ENCODE measurements at places on chromosomes 4 and X.

GRCh38 chr4:84237008-84237407 lies 262.1 kb downstream of the NKX6-1 start:
- no peak for DNase-seq

GRCh38 chr4:121076416-121076815 lies 4.1 kb upstream of the NDNF start:
- no peak for DNase-seq

DNA sequence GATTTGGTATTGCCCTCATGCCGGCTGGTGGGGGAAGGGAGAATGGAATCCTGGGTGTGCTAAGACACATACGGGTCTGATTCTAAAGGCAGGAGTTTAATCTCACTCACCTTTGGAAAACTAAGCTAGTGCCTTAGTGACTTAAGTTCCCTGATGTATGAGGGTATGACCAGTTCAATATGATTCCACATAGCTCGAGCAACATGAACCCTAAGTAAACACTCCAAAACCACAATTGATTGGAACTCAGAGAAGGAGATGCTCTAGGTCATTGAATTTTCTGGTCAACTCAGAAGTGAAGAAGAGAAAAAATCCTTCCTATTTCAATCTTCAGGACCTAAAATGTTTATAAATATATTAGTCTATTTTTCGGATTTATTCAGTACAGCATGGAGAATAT lies 420.1 kb upstream of the INTU start:
- no peak for DNase-seq

DNA sequence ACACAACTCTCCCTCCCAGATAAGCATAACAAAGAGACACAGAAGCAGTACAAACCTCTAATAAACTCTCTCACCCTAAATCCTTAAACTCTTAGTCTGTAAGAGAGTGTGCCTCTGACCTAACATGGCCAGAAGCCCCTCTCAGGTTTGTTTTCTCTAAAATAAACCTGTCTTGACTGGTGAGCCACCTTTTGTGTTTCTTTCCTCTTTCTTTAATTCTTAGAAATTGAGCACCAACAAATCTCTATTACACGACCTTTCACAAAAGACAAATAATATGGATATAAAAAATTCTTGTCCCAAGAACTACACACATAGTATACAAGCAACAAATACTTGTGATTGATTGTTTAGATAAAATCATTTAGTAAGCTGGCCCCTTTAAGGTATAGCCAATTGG lies 573.7 kb downstream of the EPHA5 start:
- no peak for DNase-seq

GRCh38 chrX:131226591-131226990 lies 62.5 kb downstream of the IGSF1 start:
- no peak for DNase-seq

DNA sequence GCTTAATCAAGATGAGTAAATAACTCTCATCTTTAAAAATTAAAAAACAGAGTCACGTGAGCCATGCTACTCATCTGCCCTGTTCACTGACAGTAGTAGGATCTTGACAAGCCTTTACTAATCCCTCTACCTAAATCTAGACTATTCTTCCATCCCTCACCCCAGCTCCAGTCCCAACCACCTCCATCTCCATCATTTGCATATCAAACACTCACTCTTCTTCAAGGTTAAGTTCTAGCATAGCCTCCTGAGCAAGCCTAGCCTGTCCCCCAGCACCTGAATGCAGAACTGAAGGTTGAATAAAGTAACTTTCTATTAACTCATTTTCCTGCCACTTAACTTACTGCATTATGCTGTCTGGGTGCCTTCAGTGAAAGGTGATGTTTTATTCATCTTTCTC lies 72.5 kb downstream of the YIPF7 start:
- DNase-seq, result no peak

DNA sequence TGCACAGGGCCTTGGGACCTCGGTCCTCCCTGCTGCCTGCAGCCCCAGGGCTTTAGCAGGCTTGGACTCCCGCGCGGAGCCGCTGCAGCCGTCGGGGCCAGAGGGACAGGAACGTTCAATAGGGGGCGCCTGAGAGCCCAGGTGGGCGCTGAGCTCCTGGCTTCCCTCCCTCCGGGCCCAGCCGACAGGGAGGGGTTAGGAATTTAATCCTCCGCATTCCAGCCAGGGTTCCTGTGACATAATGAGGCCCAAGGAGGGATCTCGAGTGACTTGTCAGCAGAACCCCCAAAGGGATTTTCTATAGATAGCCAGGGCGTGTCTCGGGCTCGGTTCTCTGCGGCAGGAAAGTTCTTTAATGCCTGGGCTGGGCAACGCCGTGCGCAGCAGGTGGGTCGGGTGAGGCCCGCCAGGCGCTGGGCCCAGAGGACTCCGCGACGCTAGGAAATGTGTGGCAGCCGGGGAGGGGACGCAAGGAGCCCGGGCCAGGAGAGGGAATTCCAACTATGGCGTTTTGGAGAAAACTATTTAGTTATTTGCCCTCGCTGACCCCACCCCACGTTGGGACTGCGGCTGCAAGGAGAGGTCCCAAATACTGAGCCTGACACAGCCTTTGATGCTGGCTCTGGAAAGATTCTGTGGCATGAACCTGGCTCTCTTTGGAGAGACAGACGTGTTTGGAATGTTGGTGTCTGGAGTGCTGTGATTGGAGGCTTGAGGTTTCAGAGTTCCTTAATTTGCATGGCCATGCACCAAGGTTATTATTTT lies 285.2 kb upstream of the GATB start:
- DNase-seq, result no peak

DNA sequence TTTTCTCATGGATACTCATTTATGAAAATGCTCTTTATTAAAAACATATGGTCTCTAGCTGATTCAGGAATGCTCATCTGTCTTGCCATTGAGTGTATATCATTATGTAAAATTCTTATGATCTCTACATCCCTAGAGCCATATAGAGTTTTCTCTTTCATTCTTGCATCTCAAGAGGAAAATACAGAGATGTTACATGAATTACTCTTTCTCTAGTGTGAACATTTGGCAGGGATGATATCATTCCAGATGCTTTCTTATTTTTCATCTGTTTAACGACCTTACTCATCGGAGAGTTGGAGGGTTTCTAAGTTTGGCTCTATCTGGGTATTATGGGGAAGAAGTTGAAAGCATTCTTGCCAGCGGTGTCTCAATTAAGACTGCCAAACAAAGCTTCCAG lies 202.9 kb upstream of the SLC7A11 start:
- DNase-seq, result no peak

GRCh38 chr4:132540797-132541196 lies 608.3 kb upstream of the PCDH10 start:
- DNase-seq, result no peak

- DNase-seq, result no peak
Measured at GRCh38 chr4:110096405-110096804, 102.0 kb downstream of the ELOVL6 start.

DNA sequence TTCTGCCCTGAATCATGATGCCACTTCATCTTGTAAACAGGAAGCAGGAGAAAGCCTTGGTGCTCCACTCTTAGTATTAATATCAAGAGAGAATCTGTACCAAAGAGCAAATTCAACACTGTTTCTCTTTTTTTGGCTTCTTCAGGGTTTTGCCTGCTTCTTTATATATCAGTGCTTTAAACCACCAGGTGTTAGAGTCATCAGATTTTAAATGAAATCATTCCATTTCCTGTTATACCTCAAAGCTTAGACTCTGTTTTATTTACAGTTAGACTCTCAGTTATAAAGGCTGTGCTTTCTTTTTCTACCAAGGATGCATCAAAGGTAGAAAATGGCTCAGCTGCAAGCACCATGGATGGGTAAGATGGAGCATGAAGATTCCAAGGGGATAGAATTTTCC lies 350.9 kb downstream of the CAMK2D start:
- no peak for DNase-seq

DNA sequence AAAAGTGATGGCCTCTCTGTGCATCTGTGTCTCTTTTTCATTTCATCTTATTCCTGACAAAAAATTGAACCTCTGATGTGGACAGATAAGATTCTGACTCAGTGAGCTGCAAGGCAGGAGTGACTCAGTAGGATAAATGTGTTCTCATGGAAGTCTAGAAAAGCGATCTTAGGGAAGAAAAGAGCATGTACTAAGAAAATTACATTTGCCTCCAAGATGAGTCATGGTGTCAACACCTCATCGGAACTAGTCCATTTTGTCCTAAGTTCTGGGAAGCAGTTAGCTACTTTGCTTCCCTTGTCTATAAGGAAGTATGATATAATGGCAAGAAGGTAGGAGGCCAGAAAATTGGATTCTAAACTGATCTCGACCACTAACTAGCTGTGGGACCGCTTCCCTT lies 83.5 kb upstream of the AFF2 start:
- no peak for DNase-seq

GRCh38 chrX:97189668-97190067 lies 306.0 kb downstream of the RPA4 start:
- DNase-seq, result no peak

GRCh38 chr4:94519925-94520789 lies 68.4 kb downstream of the PDLIM5 start:
- no peak for DNase-seq

DNA sequence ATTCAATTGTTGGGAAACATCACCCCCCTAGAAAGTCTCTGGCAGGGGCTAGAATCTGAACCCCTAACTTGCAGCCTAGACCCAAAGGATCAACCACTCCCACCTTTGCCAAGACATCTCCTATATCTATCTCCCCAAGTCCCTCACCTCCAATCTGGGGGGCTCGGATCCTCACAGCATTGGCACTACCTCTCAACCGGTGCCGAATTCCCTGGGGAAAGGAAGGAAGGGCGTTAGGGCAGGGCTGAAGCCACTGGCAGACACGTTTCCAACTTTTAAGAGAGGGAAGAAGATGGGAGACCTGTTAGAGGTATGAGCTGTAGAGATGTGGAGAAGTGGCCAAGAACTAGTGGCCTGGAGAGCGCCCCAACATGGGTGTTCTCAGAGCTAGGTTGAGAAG lies 2.7 kb downstream of the TIMM17B start:
- DNase-seq, result no peak

GRCh38 chrX:77723681-77724080 lies 62.3 kb downstream of the ATRX start:
- DNase-seq, result no peak

- DNase-seq, result no peak
Measured at GRCh38 chr4:92232566-92232965, 71.2 kb upstream of the GRID2 start.
